ENCODE measurements at places on chromosomes 1 and 21.

GRCh38 chr1:30377230-30378002 lies 346.0 kb downstream of the MATN1 start:
- no peak for DNase-seq

- no peak for DNase-seq
Measured at GRCh38 chr21:38266732-38267131, 9.9 kb downstream of the KCNJ15 start.

DNA sequence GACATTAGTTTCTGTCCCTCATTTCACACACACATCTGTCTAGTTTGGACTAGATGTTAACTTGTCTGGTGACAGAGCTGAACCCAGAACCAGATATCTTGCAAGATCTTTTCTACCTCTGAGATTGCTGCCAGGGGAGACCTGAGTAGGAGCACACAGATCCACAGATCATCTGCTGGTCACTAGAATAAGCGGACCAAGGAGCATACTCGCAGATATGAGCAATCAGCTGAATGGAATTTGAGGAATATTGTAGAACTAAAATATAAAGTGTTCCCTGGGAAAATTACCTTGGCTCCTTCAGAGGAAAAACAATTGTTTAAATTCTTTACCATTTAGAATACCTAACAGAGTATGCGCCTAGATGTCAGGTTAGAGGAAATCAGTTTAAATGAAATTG lies 90.7 kb downstream of the TNFSF18 start:
- no peak for DNase-seq

- DNase-seq: no peak
Measured at GRCh38 chr1:224273641-224274040, 56.3 kb downstream of the NVL start.

DNA sequence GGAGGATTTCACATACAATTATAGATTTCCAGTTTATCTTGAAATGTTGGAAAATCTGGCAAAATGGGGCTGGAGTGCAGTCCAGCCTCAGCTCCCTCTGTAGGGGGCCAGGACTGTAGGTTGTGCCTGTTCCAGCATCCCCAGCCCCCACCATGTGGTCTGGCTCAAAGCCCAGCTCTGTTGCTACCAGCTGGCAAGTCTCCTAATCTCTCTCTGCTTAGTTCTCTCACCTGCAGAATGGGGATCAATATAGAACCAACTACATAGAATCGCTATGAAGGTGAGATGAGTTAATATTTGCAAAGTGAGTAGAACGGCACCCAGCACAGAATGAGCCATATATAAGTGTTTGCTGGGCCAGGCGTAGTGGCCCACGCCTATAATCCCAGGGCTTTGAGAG lies 50.0 kb upstream of the TARDBP start:
- DNase-seq: no peak

- no peak for DNase-seq
Measured at GRCh38 chr1:158146165-158146564, 34.5 kb upstream of the CD1D start.

GRCh38 chr1:169309178-169310166 lies 58.1 kb downstream of the NME7 start:
- DNase-seq: no peak

All from CD4-positive, alpha-beta T cell treated with Interleukin-2 at 100 ng/mL for 4 hours (primary cell).